ENCODE measurements at places on chromosomes 5 and 9. TPM values are rescaled to one million over a fixed set of nuclear protein-coding genes. Genes with fewer than 3 reads are reported as not detected.

Gene SPINK13
- not detected for total RNA-seq

Gene PCDHB12
- total RNA-seq = 0.16 TPM

Gene TAF11L10
- total RNA-seq = not detected

Gene TMEM267
- 17.5 TPM for total RNA-seq

Gene SFXN1
- total RNA-seq = 40.0 TPM

Gene JAKMIP2
- total RNA-seq = 1.3 TPM

Gene PPP3R2
- total RNA-seq = 0.09 TPM

Gene PCDHB11
- total RNA-seq = 0.69 TPM

Gene AFAP1L1
- 1.9 TPM for total RNA-seq

Gene EHMT1
- 37.0 TPM for total RNA-seq
